Stimulated activated CD4-positive, alpha-beta T cell treated with anti-CD3 and anti-CD28 coated beads, Interleukin-1b, Interleukin-23, amount 100 ng/mL, for 1 hour (primary cell): ENCODE measurements at places on chromosomes 7 and 10.

GRCh38 chr10:102599565-102600327, 44.5 kb upstream of the TRIM8 start:
- DNase-seq: no peak

DNA sequence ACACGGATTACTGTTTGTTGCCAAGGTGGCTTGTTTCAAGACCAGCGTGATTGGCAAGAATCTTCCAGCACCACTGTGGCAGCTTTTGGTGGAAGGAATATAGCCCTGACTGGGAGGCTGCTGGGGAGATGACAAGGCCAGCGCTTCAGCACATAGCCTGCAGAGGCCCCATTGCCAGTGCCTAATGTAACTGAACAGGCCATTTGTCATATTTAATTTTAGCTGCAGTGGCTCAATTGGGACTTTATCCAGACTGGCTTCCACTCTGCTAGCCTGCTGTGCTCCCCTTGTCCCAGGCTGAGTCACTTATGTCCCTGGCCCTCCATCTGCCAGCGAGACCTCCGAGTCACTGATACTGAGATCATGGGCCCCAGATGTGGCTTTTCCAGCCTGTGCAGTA, 483.1 kb downstream of the GALNT17 start:
- DNase-seq: no peak

DNA sequence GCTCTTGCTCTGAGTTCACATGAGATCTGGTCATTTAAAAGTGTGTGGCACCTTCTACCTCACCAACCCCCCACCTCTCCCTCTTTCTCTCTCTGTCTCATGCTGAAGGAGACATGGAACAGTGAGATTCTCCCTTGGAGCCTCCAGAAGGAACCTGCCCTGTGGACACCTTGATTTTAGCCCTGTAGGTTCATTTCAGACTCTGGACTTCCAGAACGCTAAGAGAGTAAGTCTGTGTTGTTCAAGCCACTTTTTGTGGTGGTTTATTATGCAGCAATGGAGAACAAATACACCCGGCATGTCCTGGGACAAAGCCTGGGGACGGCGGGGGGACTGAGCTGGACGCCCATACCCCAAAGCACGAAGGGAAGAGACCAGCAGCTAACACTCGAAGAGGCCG, 20.7 kb upstream of the GIMAP8 start:
- DNase-seq: no peak

GRCh38 chr10:76354921-76355320, 923.5 kb downstream of the LRMDA start:
- DNase-seq: no peak

GRCh38 chr10:94288361-94289101, 74.2 kb downstream of the NOC3L start:
- no peak for DNase-seq

- DNase-seq: no peak
Measured at GRCh38 chr7:99766484-99767099, 17.4 kb downstream of the CYP3A4 start.

GRCh38 chr7:111262293-111263116, 171.6 kb downstream of the LRRN3 start:
- DNase-seq: no peak

GRCh38 chr10:71289421-71290130, 29.5 kb upstream of the SLC29A3 start:
- no peak for DNase-seq

DNA sequence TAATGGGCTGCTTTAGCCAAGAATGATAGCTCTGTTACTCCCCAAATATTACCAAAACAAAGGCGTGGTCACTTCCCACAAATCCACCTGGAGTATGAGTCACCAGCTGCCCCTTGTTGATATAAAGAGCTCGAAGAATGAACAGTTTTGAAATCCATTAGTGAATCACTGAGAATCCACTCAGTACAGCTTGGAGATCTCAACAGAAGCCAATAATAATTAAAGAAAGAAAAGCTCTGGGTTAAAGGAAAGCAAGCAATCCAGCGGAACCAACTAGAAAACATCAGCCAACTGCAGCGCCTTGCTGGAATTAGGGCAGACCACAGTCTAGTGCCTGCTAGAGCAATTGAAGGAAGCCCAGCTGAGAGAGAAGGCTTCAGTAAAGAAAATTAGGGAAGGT, 576.0 kb upstream of the C7orf33 start:
- DNase-seq: no peak

GRCh38 chr7:102890971-102891692, 21.7 kb upstream of the LRRC17 start:
- DNase-seq: no peak

- DNase-seq: no peak
Measured at GRCh38 chr7:75650681-75651080, 88.1 kb downstream of the HIP1 start.

GRCh38 chr7:4725014-4725849, 43.1 kb downstream of the FOXK1 start:
- DNase-seq: no peak

GRCh38 chr7:41131956-41132355, 570.9 kb downstream of the INHBA start:
- DNase-seq: no peak

DNA sequence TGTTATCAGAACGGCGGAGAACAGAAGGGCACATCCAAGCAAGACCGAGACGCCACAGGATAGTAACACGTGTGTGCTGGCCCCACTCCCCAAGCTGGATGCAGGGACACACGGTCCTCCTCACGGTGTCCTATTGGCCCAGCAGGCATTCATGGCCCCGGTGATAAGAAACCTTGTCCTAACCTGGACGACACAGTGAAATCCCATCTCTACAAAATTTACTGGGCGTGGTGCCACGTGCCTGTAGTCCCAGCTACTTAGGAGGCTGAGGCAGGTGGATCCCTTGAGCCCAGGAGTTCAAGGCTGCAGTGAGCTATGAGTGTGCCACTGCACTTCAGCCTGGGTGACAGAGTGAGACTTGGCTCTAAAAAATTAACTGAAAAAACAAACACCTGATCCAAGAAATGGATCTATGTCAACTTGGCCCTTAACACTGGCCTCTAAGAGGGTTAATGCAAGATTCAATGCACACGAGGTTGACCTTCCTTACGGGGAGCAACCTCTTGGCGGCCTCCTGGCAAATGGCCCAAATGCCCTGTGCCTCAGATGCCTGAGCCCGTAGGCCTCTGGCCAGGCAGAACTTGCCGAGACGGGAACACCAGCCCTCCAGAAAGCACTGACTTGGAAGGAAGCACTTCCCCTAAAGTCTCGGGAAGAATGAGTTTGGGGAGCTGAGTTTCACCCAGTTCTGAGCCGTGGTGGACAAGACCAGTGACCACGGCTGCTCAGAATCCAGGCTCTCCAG, 72.3 kb downstream of the ZRANB1 start:
- DNase-seq: no peak

DNA sequence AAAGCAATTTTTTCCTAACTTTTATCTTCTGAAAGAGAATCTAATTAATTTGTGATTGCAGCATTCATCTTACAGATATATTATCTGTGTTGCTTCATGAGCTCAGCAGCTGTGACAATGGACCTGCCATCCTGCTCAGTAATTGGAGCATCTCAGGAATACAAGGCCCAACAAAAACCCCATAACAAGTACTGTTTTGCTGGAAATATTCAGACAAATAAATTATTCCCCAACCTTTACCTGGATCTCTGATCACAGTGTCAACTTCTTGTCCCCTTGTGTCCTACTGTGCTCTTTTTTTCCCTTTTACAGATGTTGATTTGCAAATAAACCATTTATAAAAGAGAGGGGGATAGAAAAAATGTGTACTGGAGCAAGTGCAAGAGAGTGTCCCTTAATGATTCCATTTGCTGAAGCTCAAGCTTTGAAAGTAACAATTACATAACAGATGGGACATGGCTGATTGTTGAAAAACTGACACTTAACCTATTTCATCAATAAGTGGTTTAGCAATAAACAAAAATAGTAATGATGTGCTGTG, 1063.4 kb upstream of the GHITM start:
- DNase-seq: no peak

DNA sequence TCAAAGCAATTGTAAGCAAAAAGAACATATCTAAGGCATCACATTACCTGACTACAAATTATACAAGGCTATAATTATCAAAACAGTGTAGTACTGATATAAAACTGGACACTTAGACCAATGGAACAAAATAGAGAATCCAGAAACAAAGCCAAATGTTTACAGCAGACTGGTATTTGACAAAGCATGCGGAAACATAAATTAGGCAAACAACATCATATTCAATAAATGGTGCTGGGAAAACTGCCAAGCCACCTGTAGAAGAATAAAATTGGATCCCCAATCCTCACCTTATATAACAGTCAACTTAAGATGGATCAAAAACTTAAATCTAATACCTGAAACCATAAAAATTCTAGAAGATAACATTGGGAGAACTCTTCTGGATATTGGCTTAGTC, 240.8 kb upstream of the POM121L12 start:
- no peak for DNase-seq

GRCh38 chr10:71035511-71036296, 147.3 kb upstream of the PCBD1 start:
- no peak for DNase-seq

DNA sequence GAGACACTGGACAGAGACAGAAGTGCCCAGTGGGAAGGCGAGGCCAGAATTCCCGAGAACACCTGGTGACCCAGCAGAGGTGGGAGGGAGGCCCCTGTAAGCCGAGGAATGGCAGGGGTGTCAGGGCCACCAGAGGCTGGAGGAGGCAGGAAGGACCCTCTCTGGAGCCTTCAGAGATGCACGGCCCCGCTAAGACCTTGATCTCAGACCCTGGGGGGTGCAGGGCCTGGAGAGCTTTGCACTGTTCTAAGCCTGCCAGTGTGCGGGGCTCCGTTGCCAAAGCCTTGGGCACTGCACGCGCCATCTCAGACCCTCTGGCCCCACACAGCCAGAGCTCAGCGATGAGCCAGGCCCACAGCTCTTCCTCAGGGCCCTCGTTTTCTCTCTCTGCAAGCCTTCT, 557.1 kb downstream of the PTPRN2 start:
- no peak for DNase-seq

- peak; percentile 30 for DNase-seq
Measured at GRCh38 chr7:30564243-30564892, 30.3 kb upstream of the GARS1 start.

GRCh38 chr10:120530699-120531098, 73.7 kb downstream of the PLPP4 start:
- DNase-seq: no peak

- DNase-seq: no peak
Measured at GRCh38 chr7:80942261-80943041, 23.6 kb upstream of the SEMA3C start.

DNA sequence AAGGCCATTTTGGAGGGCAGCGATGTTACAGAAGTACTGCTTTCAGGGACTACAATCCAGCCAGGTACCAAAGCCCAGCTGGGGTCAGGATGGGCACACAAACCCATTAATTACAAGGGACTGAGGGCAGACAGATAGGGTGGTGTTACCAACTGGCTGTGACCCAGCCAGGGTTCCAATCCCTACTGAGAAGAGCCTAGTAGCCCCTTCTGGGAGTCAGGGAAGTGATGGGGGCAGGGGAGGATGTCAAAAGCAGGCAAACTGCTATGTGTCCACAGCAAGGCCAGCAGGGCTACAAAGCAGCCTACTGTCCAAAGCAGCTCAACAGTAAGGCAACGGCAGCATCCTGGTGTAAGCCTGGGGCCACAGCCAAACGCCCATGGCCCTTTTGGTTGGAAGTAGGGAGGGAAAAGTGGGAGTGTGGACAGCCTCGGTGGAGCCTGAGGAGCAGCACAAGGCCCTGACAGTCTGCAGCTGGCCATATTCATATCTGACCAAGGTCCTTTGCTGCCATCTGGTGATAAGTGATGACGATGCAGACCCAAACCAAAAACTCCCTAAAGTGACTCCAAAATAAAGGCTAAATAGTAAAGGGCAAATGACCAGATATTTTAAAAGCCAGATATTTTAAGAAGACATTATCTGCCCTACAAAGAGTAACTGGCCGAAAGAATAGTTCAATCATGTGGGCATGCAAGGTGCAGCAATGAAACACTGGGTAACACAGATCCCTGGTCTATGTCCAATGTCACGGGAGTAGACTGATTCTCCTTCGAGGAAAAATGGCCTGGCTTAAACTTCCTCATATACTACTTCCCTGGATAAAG, 56.9 kb downstream of the XPNPEP1 start:
- DNase-seq: no peak

- no peak for DNase-seq
Measured at GRCh38 chr7:36790311-36790787, 66.1 kb upstream of the AOAH start.

GRCh38 chr10:4125776-4126175, 340.8 kb upstream of the KLF6 start:
- DNase-seq: no peak

DNA sequence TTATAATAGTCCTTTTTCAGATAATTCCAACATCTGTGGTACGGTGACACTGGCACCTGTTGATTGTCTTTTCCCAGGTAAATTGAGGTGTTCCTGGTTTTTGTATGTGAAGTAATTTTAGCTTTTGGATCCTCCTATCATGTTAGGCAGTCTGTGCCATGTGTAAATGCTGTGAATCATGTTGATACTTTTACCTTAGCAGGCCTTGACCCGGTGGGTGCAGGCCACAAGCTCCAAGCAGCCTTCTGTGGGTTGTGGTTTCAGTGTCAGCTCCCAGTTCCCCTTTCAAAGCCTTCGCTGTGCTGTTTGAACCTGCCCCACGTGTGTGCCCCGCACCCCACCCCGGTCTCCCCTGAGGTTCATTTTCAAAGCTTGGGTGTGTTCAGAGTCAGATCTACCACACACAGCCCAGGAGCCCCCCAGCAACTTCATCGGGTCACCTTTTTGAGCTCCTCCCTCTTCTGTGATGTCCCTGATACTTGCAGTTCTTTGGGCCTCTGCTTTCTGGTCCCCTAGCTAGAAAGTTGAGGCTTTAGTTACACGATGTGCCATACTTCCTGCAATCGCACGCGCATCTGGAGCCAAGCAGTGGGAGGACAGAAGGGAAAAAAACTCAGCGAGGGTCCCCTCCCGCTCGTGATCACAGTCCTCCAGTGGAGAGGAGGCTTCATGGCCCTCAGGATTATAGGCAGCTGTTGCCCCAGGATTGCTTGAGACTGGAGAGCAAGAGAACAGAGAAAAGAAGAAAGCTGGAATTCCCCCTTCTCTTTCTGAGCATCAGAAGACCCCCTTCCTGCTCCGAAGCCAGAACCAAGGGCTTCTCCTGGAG, 8.7 kb upstream of the BHLHA15 start:
- DNase-seq: peak; percentile 10

DNA sequence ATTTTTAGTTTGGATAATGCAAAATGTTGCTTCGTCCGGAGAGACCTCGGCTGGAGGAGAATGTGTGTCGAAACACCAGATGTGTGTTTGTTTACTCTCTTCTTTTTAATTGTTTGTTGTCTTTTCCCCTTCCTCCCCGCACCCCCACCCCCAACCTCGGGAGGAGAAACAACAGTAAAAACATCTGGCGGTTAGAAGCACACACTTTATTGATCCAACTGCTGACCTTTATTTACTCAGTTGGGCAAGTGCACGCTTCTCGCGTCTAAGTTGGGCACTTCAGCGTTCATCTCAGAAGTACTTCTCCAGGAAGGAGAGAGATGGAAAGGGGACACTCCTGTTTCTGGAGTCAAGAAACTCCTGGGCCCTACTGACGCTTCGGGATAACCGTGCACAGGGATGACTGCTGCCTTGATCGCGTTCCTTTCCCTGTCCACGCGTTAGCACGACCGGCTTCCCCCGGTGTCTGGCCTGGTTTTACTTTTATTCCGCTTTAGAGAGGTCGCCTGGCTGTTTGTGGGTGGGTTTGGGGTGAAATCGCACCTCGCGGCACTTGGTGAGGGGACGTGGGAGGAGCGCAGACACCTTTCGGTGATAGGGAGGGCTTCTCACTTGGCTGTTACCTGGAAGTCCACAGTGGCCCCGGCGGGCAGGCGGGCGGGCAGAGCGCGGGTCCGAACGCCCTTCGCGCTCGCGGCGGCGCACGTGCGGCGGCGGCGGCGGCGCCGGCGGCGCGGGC, 168.3 kb upstream of the PPP1R3A start:
- DNase-seq: no peak

- DNase-seq: no peak
Measured at GRCh38 chr7:140526214-140526613, 46.9 kb upstream of the MKRN1 start.
